Motor neuron (in vitro differentiated cells): ENCODE measurements at places on chromosomes 4 and X. TPM values are rescaled to one million over a fixed set of nuclear protein-coding genes. Genes with fewer than 3 reads are reported as not detected.
A peak's percentile ranks its signal among the peaks of the same experiment; 100 is the strongest.

The ARMCX1 gene
- 13.9 and 14.2 TPM in 2 replicates for total RNA-seq

The ODAPH gene
- total RNA-seq = 0.13 and 0.14 TPM in 2 replicates

The CORIN gene
- total RNA-seq = 0.81 and 0.92 TPM in 2 replicates

The IL21 gene
- total RNA-seq = not detected in 2 replicates

DNA sequence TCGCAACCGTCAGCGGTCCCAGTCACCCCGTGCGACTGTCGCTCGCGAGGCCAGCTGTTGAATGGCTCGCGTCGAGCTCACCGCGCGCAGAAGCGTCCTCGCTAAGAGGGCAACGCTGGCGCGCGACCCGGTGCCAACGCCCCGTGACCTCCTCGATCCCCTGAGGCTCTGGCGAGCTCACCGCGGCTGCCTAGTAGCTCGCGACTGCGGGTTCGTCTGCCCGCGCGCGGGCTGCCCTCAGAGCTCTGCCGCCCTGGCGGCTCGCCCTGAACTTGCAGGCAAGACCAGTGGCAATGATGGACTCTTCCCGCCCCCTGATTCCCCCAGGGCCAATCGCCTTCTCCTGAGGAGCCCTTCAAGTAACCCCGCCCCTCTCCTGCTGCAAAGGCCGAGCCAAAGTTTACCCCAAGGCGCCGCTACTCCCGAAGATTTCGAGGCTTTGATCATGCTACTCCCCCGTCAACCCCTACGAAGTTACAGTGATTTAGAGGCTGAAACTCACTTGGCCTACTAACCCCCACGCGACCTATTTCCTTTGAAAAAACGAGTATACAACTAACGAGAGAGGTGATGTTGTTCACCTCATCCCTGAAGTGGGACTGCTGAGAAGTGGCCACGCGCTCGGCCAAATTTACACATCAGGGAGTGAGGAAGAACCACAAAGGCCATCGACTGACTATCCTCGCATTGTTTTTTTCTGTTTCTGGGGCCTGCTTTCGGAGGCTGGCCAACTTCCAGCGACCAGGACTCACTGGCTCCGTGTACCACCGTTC, 37.5 kb downstream of the PGRMC1 start:
- no peak for ATAC-seq

- ATAC-seq = no peak
Measured at GRCh38 chr4:951594-952468, 19.6 kb downstream of the TMEM175 start.

GRCh38 chr4:183284258-183284785, 35.8 kb downstream of the CLDN22 start:
- no peak for ATAC-seq

DNA sequence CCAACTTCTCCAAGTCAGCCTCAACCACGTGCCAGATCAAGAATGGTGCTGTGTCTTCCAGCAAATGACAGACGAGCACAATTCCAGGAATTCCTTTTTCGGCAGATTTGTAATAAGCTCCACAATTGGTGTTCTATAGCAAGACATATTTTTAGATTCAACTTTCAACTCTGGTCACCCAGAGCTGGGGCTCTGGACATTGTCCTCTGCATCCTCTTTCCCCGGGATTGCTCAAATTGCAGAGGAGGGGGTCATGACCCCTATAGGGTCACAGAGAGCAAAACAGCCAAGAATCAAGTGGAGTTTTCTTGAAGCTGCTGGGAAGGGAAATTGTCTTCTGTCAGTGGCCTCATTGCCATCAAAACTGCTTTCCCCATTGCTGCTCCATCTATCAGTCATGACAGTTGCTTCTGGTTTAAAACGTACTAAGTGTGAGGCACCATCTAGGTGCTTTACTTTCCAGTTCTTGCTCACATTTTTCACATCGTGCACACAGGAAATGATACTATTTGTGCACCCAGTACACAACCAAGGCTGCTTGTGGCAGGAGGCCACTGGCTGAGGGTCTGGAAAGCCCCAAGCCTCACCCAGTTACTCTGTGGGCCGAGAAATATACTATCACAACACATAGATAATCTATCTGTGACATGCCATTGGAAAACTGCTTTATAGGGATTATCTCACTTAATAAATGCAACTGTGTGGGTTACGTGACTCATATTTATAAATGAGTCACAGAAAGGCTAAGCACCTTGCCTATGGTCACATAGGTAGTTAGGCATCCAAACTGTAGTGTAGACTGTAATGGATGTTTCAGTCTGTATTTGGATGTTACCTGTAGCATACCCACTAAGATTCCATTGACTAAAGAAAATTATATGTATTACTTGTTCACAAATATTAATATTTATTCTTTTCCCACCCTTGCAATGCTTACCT, 91.7 kb upstream of the PHOX2B start:
- ATAC-seq = no peak

GRCh38 chrX:53288189-53288588, 6.8 kb upstream of the IQSEC2 start:
- peak; percentile 10 for ATAC-seq

GRCh38 chrX:85084770-85085393, 81.2 kb downstream of the APOOL start:
- ATAC-seq = no peak

DNA sequence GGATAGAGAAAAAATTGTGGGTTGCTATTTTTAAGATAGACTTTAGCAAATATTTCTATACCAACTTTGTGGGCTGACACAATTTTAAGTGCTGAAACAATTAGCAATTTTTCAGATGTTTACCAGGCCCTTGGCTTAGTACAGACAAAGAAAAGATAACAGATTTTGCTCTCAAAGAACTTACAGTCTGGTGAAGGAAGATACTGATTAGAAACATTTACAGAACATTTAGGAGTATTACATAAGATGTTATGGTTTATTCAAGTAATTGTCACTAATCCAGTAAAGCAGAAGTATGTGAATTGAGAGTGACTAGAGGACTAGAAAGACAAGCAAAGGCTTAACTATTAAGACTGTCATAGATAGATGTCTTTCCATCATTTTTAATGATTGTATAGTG, 35.3 kb upstream of the NDUFC1 start:
- no peak for ATAC-seq

GRCh38 chr4:102321260-102321995, 23.9 kb downstream of the SLC39A8 start:
- no peak for ATAC-seq

- ATAC-seq = no peak
Measured at GRCh38 chr4:13918110-13918509, 290.6 kb upstream of the BOD1L1 start.

- ATAC-seq = peak; percentile 89
Measured at GRCh38 chrX:93673056-93673868, at the start of gene NAP1L3. Gene NAP1L3 (minus strand): TSS chrX:93673578. CDS start chrX:93673304, 274 bp downstream.

DNA sequence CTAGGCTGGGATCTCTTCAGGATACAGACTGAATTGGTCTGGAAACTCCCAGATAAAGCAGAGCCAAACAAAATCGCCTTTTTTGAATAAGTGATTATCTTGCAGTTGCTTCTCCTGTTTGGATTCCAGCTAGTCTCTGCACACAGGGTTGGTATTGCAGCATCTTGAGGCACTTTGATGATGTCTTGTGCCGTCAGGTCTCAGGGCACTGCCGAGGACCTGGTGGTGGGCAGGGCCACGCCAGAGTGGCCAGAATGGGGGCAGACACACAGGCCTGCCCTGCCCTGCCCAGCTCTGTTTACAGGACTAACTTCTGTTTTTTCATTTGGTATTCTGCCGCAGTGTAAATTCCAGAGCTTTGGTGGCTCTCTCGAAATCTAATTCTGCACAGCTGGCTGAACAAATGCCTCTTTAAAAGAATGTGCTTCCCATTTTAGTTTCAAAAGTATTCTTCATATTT, 276.1 kb downstream of the NR3C2 start:
- peak; percentile 70 for ATAC-seq

DNA sequence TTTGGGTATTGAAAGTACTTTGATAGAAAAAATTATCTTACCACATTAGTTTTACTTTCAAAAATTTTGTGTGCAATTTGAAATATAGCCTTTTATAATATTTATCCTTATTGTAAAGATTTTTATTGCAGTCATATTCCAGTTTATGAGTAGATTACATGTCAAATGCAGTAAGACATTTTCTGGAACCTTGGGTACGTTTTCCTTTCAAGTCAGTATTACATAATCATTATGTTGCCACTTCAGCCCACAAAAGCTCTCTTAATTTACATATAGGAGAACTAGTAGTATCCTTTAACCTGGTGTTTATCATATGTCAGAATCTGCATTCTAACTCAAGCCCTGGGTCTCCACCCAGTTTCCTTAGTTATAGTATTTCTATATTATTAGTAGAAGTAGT, 98.5 kb downstream of the CENPC start:
- no peak for ATAC-seq
